ENCODE measurements at places on chromosomes 4 and X.

GRCh38 chr4:53122280-53123116, 243.4 kb downstream of the SCFD2 start:
- DNase-seq, result no peak

- no peak for DNase-seq
These were observed 312.2 kb upstream of the DIAPH2 start for GRCh38 chrX:96372313-96373046.

DNA sequence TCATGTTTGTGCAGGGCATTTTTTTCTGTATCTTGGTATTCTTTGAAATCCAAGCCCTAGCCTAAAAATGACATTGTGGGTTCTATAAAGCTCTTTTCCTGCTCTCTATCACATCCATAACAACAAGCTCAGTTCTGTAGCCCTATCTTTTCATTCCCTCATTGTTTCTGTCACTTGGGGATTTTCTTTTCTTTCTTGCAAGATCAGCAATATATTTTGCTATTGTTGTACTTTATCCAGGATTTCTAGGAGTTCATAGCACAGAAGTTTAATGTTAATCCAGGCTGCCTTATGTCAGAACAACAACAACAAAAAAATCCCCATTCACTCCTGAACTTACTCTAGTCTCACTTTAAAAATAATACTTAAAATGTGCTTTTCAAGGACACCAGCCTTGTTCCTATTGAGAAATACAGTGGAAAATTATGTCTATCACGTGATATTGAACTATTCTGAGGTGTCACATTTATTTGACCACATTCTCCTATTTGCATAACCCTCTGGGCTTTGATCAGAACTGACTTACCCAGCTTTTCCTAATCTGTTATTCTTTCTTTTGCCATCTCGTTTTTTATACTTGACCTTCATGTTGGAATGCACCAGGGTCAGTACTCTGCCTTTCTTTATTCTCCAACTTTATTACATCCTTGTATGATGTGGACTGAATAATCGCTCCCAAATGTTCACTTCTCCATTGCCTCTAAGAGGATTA, 112.8 kb downstream of the MAGEB5 start:
- no peak for DNase-seq

- no peak for DNase-seq
These were observed 120.4 kb downstream of the CT47B1 start for GRCh38 chrX:120755066-120755846.

DNA sequence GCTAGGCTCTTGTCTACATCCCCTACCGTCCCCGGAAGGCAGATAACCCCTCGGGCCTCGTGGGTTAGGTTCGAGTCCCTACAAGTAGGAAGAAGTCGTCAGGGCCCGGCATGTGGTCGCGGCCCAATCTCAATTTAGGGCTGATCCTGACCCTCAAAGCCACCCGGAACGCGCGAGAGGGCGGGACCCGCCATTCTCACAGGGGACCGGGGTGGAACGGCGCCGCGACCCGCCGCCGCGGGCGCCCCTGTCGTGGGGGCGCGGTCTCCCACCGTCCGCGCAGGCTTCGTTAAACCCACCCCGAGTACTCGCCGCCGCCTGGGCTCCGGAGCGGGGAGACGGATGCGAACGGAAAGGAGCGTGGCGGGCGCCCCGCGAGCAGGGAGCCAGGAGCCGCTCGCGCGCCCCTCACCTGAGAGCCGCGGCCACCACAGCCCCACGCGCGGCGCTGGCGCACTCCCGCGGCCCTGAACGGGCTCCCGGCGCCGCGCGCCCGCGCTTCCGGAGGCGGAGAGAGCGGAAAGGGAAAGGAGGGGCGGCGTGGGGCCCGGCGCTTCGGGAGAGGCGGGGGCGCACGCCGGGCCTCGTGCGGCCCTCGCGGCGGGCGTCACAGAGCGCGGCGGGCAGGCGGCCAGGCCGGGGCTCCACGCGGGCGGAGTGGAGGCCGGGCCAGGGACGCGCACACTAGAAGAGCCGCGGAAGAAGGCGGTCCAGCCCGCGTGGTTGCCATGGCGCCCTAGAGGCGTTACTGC, at the start of gene CFAP97:
CFAP97 (minus strand) TSS at position 515 of the 752 bp plus-strand sequence. CDS start 12,804 bp downstream, outside the sequence.
- DNase-seq, result peak; percentile 54

DNA sequence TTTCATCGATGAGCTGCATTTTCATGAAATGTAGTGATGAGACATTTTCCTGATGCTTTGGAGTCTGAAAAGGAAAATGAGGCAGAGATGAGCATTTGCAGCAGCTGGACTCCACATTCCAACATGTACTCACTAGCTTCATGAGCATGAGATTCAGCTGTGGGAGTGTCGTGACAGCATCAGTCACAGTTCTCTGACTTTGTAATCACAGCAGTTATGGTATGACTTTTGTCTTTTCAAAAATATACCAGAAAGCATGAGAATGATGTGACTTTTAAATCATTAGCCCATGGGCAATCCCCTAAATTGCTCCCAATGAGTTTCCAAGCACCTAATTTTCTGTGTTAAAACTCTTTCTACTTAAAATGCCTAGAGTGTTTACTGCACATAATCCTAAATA, 18.3 kb upstream of the MSL3 start:
- DNase-seq, result no peak

- DNase-seq, result no peak
These were observed 45.6 kb downstream of the GLUD2 start for GRCh38 chrX:121093011-121093410.

DNA sequence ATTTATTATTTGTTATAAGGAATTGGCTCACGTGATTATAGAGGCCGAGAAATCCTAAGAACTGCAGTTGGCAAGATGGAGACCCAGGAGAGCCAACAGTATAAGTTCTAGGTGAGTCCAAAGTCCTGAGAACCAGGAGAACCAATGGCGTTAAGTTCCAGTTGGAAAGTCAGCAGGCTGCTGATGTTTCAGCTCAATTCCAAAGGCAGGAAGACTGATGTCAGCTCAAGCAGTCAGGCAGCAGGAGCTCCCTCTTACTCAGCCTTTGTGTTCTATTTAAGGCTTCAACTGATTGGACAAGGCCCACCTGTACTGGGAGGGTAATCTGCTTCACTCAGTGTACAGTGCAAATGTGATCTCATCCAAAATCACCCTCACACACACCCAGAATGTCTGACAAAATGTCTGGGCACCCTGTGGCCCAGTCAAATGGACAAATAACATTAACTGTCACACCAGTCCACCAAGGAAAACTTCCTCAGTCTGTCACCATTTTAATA, 30.8 kb upstream of the TBL1X start:
- DNase-seq, result no peak

DNA sequence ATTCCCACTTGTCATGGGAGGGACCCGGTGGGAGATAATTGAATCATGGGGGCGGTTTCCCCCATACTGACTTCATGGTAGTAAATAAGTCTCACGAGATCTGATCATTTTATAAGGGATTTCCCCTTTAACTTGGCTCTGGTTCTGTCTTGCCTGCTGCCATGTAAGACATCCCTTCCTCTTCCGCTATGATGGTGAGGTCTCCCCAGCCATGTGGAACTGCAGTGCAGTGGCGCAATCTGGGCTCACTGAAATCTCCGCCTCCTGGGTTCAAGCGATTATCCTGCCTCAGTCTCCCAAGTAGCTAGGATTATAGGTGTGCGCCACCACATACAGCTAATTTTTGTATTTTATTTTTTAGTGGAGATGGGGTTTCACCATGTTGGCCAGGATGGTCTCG, 2.9 kb downstream of the HPGDS start:
- no peak for DNase-seq

GRCh38 chr4:38788317-38788716, 5.5 kb upstream of the TLR10 start:
- DNase-seq, result no peak

- DNase-seq, result no peak
These were observed 103.5 kb downstream of the RPA4 start for GRCh38 chrX:96987228-96987627.

DNA sequence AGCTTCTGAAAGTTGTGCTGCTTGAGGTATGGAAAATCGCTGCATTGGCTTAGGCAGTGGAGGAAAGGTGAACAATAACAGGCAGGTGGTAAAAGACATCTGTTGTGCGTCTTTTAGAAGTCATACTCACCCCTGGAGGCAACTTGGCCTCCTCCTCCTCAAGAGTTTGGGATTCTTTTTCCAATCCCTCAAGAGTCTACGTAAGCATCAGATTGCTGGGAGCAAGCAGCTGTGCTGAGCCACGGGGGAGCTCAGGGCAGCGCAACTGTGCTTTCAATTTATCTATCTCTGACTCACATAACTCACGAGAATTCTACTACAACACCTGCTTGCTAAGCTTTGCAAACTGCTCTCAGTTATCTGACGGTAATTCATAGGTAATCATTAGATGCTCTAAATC, 6.4 kb upstream of the RBMX2 start:
- no peak for DNase-seq

DNA sequence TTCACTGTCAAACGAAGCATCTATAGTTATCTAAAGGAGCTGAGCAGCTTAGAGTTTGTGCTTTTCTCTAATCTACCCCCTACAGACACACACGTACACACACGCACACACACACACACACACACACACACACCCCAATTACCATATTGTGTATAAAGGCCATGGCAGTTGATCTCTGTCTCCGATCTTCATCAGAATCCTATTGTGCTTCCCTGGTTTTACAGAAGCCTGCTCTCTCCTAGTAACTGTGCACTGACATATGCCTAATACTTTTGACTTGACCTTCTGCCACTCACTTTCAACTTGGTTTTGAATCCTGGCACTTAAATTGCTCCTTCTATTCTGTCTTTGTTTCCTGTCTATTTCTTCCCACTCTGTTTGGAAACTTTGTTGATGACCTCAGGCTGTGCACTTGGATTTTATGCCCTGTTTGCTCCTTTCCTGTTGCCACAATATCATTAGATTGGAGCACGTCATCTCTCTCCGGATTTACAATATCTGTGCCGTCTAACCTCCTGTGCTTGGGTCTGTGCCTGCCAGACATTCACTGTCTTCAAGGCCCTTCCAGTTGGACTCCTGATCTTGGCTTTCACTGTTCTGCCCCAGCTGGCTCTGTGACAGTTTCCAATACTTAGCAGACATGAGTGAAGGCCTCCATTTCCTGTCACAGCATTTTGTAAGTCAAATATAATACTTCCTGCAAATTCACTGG, 928.1 kb downstream of the FAT4 start:
- DNase-seq, result no peak

DNA sequence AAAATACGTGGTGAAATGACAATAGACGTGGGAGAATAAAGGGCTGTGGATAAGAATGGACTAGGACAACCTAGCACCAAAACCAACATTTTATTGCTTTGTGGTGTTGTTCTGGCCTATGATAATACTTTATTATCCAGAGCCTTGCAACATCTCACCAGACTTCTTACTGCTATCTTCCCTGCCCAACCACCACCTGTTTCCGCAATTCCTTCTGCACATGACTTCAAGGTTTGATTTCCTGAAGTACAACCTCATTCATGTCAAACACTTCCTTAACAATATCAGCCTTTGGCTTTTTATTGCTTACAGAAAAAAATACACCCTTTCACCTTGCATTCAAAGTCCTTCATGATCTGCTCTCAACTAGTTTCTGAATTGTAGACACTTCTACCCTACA, 84.8 kb downstream of the RTL3 start:
- DNase-seq, result no peak

GRCh38 chr4:110449947-110450346, 26.0 kb upstream of the ENPEP start:
- DNase-seq, result no peak

DNA sequence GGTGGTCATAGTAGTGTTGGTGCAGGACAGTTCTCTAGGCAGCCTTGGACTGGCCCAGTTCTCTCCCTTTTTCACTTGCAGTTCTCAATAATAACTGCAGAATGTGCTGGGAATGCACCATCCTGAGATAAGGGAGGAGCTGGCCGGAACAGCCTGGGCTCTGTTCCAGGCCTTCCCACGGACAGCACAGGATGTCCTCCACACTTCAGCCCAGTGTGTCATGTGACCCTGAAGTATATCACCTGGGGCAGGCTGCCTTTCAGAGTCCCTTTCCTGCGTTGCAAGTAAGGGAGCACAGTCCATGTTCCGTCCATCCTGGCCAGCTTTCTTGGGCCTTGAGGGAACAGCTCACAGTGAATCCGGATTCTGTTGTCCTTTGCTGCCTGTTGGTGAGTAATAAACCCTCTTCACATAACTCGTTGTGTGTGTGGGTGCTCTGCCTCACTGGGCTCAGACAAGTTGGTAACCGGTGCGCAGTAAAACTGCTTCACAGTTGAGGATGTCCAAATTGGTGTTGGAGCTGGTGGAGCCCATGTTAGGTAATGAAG, 32.3 kb upstream of the BBS12 start:
- DNase-seq, result no peak
